ENCODE measurements at places on chromosomes 5 and 9. TPM values are rescaled to one million over a fixed set of nuclear protein-coding genes. Genes with fewer than 3 reads are reported as not detected.
A peak's percentile ranks its signal among the peaks of the same experiment; 100 is the strongest.

DNA sequence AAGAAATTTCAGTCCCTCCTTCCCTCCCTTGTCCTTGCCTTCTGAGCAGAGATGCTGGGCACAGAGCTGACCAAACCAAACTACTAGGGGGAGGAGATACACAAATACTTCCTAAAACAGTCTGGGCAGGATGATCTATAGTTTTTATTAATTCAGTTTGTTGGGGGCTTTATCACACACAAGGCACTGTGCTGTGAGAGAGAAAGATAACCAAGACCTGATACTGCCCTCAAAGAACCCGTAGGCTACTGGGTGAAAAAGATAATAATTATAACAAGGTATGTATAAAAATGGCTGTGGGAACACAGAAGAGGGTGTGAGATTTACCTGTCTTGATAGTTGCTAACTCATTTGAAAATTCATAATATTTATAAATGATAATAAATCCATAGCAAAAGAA, 354.7 kb downstream of the NDUFS4 start:
- no peak for DNase-seq

GRCh38 chr9:27528886-27529315, 713 bp downstream of the MOB3B start:
- DNase-seq, result no peak

GRCh38 chr9:78630966-78631365, 334.0 kb downstream of the PSAT1 start:
- no peak for DNase-seq

GRCh38 chr5:74325866-74326265, 314.7 kb downstream of the ENC1 start:
- no peak for DNase-seq

The UBE2D2 gene
- total RNA-seq, result 35.7 TPM

DNA sequence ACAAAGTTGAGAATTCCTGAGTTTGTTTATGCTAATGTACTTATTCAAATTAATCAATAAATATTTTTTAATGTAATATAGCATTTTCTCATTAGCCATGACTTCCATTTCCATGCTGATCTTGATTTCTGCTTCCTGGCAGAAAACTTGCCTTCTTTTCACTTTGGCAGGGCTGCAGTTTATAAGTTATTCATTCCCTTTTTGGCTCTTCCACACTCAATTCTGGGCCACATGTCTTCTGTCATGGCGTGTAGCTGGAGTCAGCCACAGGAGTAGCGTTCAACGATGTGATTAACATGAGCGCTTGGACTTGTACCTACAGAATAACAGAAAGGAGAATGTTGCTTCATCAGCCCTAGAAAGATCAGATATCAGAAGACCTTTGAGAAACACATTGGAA, 172.9 kb downstream of the CFAP90 start:
- DNase-seq, result no peak

The PCDHB8 gene
- total RNA-seq, result 0.18 TPM

The SLC9A3 gene
- total RNA-seq, result 0.72 TPM

DNA sequence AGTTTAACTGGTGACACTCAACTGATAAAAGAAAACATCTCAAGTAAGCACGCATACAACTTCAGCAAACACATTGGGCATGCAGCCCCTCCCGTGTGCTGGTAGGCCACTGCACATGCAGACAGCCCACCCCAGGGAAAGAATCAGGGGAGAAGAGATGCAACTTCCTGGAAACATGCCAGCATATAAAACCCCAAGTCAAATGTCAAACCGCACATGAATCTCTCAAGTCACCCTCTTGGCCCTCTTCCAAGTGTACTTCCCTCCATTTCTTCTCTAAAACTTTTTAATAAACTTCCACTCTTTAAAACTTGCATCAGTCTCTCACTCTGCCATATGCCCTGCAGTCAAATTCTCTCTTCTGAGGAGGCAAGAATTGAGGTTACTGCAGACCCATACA, 732.7 kb downstream of the SEMA5A start:
- DNase-seq, result no peak

- no peak for DNase-seq
Observed at GRCh38 chr9:72013292-72013760, 47.1 kb downstream of the C9orf57 start.

DNA sequence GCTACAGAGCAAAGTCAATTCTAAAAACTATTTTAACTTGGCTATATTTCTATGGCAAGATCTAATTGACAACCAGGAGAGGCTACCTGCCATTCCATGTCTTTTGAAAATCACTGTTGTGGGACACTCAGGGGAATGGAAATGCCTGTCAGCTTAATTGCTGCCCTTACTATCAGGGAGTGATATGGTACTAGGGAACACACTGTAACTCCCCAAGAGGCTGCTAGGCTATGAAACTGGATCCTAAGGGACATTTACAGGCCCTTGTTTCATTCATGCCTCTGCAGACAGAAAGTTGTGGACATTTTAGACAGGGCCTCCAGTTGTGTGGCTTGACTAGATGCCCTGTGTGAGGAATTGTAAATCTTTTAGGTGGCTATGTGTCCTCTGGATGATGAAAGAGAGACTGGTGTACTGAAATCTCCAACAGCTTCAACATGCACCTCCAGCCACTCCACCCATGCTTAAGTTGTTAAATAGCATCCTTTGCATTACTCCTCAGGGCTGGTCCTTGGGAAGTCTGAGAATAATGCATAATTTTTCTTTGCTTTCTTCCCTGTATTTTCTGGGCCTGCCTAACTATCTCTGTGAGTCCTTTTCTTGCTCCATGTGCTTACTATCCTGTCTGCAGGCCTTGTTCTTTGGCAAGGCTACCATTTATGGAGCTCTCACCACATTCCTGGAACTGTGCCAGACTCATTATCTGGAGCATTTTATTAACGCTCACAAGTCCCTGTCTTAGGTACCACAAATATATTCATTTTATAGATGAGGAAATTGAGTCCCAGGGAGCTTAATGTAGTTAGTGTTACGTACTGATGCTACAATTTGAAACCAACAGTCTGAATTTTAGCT, 3.2 kb downstream of the MROH2B start:
- DNase-seq, result no peak

The GRAMD2B gene
- 20.3 TPM for total RNA-seq

- DNase-seq, result peak; percentile 51
Observed at GRCh38 chr9:89497978-89498851, at the start of gene SEMA4D. Gene SEMA4D (minus strand): TSS chr9:89498113. CDS start chr9:89405456, 92,657 bp downstream.

DNA sequence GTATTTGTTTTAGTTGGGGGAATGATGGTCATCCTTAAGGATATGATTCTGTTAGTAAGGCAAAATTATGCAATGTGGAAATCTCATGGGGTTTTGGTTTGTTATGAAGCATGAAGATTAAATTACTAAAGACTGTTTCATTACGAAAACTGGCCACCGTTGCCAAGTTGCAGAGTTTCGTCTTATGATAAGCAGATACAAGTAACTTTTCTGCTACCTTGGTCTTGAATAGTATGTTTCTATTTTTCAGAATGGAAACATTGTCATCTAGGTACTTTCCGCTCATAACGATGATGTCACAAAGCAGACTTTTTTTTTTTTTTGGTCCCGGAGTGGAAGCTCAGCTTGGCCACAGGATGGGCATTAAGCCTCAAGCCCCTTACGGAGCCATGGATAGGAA, 4.2 kb downstream of the CCNI2 start:
- peak; percentile 69 for DNase-seq

The ZFP2 gene
- 0.56 TPM for total RNA-seq

Measured in IMR-90 (cell line).